Stimulated activated CD8-positive, alpha-beta memory T cell treated with anti-CD3 and anti-CD28 coated beads, Interleukin-4, amount 100 ng/mL, for 4 hours (primary cell): ENCODE measurements at places on chromosomes 2 and 18.

GRCh38 chr2:73069041-73069854 lies 2.3 kb downstream of the SFXN5 start:
- no peak for DNase-seq

- DNase-seq = no peak
Observed at GRCh38 chr2:19120181-19120580, 238.2 kb downstream of the OSR1 start.

DNA sequence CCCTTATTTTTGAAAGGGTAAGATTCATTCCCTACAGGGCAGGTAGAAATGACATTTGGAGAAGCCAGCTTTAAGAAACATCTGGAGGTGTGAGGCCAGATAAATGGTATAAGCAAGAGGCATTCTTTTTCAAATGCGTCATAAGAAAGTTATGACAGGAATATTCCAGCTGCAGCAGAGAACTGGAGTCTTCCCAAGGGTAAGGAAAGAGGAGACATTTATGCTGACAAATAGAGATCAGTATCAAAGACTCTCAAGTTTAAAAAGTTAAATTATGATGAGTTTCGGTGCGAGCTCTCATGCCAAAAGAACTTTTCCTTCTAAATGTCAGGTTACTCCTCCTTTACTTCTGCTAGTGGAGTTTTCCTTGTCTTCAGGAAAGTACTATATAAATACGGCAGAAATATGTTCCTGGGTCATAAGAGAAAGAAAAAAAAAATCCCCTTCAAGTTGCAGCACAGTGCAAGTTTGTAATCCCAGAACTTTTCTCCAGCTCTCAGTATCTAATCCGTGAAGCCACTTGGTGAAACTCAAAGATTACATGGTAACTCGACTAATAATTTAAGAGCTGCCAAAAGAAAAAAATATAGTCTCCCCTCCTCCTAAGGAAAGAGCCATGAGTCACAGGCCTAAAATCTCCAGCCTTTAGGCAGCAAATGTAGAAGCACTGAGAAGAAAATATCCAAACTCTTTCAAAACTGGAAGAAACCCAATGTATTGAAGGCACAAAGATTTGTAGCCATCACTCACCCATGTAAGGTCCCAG lies 428.1 kb downstream of the MEIS1 start:
- DNase-seq = no peak

GRCh38 chr2:9244985-9245544 lies 38.5 kb downstream of the ASAP2 start:
- DNase-seq = no peak
